NCI-H1092 (cell line): ENCODE measurements at places on chromosomes 5 and 9.

DNA sequence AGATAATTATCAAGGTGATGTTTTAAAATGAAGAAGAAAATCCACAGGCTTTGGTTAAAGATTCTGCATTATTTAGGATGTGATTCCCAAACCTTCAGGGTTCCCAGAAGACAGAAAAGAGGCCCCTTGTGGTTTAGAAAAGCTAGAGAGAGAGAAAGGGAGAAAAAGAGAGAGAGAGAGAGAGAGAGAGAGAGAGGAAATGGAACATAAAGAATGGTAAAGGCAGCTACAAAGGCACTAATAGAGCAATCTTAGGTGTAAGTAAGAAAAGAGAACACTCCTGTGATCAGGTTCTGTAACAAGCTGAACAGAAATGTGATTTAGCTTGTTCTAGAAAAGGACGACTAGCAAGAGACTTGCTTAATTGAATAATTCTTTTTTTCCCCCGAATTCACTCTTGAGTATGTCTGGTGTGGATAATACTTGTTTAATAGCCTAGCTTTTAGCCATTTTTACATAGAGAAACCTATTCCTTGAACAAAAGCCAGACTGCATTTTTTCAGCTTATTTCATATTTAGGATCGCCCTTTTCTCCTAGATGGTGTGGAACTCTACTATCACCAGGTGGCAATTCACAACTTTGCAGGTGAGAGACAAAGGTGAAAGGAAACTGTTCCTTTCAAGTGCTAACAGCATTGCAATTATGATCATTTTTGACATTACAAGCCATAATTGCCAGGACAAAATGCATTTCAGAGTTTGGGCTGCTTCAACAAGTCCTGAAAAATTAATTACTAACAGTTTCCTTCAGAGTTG, 57.6 kb upstream of the SH3GL2 start:
- DNase-seq, result no peak

DNA sequence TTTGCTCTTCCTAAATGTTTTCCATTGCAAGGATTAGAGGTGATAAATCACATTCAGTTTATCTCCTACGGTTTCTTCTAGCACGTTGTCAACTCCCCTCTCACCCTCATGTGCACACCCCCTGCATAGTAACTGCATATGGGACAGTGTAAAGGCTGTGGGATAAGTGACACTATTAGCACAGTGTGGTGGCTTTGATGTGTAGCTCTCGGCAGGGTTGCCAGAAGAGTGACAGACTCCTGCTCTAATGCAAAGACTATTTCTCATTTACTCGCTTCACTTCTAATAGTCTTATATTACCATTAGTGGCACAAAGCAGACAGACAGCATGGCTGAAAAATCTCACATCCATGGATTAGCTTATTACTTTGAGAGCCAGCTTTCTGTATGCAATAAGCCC, 454.6 kb downstream of the CETN3 start:
- DNase-seq, result no peak

DNA sequence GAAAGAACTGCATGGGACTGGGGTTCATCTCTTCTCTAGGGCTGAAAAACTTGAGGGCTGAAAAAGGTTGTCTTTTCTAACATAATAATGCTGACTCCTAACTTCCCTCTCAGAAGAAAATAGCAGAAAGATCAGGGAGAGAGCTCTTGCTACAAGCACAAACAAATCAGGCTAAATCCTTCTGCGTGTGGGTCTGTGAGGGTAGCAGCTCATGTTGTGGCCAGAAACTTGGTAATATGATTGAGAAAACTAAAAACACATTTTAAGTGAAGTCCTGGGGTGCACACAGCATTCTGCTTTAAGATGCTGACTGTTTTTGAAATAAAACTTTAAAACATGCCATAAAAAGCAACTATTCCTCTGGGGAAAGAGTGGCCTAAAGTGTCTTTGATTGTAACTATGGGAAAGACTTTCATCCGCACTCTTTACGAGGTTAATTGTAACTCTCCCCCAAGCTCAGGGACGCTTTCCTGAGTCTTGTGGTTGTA, 56.7 kb downstream of the SAXO1 start:
- no peak for DNase-seq

DNA sequence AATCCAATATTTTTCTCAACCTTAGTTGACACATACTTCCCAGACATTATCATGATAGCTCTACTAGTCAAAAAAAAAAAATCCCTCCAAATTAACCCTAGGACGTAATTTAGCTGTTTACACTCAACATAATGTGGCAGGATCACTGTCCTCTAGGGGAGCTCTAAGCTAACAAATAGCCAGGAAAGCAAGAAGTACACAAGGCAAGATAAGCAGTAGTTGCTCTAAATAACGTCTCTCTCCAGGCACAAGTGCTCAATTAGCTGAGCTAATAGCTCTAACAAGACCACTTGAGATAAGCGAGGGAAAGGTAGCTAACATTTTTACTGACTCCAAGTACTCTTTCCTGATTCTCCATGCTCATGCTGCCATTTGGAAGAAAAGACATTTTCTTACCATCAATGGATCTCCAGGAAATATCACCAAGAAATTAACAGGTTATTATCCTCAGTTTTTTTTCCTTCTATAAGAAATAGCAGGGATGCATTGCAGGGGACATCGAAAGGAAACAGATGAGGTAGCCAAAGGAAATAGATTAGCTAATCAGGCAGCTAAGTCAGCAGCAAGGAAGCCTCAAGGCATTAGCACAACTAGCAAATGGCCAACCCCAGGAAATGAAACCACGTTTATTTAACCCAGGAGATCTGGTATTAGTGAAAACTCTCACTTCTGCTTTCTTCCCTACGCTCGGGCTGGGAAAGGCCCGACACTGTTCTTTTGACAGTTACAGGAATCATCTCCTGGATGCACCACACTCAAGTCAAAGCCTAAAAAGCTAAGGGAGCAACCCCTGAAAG, 614.1 kb downstream of the PTPRD start:
- no peak for DNase-seq

DNA sequence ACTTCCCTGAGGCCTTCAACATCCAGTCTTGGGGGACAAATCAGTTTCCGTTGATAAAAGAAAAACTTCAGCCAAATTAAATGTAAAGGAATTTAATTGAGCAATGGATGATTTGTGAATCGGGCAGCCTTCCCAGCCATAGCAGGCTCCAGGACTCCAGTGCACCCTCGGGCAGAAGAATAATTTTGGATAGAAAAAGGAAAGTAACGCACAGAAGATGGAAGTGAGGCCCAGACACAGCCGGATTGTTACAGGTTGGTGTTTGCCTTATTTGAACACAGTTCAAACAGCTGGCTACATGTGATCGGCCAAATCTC, 19.1 kb downstream of the MRPL36 start:
- DNase-seq, result no peak

GRCh38 chr9:110828264-110828663, 159.7 kb downstream of the MUSK start:
- DNase-seq, result no peak
